ENCODE measurements at places on chromosomes 13 and 19.

- DNase-seq: no peak
These were observed 116.6 kb downstream of the CYSLTR2 start for GRCh38 chr13:48770372-48770771.

GRCh38 chr19:7944177-7944761 lies 803 bp upstream of the TIMM44 start:
- DNase-seq: peak; percentile 90

DNA sequence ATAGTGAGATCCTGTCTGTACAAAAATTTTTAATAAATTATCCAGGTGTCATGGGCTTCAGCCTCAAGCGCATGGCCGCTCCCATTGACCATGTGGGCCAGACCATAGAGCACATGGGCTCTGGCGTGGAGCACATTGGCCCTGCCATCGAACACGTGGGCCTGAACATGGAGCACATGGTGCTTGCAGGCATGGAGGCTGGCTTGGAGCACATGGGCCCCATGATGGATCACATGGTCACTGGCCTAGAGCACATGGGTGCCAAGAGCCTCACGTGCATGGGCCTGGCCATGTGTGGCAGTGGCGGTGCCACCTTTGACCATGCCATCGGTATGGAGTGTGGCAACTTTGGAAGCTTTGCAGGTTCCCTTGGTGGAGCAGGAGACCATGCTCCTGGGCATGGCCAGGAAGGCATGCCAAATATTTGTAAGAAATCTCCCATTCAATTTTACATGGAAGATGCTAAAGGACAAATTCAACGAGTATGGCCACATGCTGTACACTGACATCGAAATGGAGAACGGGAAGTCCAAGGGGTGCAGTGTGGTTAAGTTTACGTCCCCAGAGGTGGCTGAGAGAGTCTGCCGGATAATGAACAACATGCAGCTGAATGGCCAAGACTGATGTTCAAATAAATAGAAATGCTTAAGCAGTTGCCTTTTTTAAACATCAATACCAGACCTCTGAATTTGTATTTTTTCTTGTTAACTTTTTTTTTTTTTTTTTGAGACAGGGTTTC lies 21.3 kb upstream of the SLC1A5 start:
- no peak for DNase-seq

DNA sequence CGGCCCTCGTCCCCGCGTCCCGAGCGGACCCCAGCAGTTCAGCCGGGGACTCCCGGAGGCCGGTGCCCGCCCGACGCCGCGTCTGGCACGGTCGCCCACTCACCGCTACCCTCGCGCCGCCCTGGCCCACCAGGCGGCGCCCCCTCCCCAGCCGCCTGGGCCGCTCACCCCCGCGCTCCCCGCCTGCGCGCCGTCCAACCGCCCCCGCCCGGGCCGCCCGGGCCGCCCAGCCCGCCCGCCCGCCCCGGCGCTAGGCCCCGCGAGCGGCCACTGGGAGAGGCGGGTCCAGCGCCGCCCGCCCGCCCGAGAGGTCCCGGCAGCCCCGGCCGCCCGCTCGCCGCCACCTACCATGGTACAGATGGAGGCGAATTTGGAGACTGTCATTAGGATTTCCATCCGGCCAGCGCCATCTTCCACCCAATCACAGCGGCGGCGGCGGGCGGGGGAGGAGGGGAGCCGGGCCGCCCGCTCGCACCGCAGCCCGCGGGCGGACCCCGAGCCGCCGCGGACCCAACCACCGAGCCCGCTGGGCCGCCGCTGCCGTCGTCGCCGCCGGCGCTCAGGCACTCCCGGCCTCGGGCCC lies at the start of gene USP12:
Gene USP12 (minus strand): TSS at position 568 of the 583 bp plus-strand sequence. CDS start 172 bp downstream, at position 396.
- no peak for DNase-seq

DNA sequence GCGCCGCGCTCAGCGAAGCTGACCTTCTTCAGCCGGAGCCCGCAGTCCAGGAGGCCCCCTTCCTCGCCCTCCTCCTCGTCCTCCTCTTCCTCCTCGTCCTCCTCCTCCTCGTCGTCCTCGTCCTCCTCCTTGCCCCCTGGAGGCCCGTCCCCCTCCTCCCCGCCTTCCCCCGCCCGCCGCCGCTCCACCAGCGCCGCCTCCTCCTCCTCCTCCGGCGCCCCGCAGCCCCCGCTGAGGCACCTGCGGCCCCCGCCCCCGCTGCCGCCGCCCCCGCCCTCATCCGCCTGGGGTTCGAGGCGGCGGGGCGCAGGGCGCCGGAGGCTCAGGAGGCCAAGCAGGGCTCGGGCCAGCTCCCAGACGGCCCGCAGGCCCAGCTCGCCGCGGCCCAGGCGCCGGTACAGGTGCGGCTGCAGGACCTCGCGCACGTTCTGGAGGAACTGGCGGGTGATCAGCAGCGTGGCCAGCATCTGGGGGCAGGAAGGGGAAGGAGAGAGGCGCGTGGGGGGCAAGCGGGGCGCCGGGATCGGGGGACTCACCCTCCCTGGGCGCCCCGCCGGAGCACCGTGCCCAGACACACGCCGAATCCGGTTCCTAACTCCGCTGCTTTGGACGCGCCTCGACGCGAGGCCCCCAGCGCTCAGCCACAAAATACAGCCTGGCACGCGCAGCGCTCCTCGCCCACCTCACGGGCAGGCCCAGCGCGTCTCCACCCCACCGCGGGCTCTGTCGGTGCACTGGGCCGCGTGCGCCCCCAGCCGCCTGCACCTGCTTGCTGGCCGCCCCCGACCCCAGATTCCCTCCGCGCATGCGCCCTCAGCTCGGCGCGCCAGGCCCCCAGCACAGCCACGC lies 5.9 kb downstream of the ANO8 start:
- DNase-seq: peak; percentile 13

DNA sequence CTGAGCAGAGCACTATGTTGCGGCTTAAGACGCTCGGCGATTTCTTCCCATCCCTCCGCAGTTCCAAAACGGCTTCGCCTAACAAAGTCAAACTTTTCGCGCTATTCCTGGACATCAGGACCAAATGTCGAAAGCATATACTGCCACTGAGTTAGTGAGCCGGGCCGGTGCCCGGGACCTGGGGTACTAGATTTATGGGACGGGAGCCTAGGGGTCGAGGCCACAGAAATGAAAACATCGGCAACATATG lies 699 bp downstream of the RCBTB2 start:
- peak; percentile 42 for DNase-seq

DNA sequence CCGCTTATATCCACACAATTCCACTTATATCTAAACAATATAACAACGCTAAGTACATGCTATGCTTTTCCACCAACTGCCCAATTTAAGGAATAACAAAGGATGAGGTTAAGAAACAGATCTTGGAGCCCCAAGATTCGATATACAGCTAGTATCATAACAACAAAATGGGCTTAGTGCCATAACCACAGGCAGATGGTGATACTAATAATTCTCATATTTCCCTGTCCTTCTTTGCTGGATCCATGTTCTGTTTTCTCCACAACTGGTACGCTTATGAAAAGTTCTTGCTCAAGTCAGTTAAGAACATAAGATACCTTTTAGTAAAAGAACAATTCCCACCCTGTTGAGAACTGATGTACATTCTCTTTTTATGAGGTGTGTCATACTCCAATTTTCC lies 33.9 kb downstream of the CAB39L start:
- no peak for DNase-seq

DNA sequence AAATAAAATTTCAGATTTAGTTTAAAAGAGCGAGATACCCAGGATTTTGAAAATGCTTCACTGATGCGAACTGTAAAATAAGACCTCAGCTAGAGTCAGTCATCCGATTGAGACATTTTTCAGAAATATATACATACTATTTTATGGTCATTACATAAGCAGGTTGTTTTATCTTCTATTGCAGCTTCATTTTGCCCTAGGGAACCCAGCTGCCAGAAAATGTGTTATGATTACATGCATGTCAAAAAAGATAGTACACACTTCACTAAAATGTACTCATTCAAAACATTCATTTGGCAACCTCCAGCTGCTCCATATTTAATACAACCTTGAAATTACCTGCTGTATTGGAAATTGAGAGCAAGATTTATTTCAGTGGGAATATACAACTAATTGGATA lies 483.8 kb upstream of the SLITRK6 start:
- DNase-seq: no peak

GRCh38 chr13:90633849-90634248 lies 713.6 kb upstream of the MIR17HG start:
- no peak for DNase-seq

DNA sequence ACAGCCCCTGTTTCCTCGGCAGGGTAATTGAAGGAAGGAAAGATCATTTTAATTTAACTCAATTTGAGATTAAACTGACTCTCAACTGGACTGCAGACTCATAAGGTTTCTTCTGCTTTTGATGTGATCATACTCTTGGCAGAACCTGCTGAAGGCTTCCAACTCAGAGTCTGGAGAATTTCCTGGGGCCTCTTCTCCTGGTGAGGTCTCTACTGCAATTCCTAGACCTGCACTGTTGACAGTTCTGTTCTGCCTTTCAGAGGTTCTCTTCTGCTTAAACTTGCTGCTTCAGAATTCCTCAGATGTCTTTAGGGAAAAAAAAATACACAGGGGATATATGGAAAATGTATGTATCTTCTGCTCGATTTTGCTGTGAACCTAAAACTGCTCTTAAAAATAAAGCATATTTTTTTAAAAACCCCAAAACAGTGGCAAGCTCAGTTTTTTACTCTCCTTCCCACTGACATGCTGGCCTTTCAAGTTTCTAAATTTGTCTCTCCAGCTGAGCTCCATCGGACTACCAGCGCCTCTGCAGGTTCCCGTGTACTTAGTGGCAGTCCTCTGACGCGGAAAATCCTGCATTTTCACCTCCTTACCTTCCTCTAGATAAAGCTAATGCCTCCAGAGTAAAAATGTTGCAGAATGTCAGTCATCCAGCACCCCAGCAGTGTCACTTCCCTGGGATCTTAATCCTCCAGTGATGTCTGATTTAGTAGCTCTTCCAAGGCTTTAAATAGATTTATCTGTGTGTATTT lies 733.5 kb upstream of the SGCG start:
- DNase-seq: no peak

DNA sequence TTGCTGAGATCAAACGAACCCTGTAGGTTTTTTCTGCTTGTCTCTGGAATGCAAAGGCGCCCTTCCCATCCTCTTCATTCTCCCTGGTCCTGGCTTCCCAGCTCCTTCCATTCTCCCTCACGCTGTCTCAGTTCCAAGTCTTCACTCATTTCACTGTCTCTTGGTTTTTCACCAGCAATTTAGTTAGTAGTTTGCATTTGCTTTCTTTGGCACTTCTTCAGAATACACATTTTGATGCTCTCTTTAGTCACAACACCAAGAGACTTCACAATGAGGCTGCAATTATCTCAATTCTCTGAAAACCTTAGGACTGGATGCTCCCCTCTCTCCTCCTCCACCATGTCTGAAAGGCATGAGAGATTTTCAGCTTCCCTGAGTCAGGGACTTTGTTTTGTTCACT lies 470.7 kb downstream of the FGF14 start:
- DNase-seq: no peak

DNA sequence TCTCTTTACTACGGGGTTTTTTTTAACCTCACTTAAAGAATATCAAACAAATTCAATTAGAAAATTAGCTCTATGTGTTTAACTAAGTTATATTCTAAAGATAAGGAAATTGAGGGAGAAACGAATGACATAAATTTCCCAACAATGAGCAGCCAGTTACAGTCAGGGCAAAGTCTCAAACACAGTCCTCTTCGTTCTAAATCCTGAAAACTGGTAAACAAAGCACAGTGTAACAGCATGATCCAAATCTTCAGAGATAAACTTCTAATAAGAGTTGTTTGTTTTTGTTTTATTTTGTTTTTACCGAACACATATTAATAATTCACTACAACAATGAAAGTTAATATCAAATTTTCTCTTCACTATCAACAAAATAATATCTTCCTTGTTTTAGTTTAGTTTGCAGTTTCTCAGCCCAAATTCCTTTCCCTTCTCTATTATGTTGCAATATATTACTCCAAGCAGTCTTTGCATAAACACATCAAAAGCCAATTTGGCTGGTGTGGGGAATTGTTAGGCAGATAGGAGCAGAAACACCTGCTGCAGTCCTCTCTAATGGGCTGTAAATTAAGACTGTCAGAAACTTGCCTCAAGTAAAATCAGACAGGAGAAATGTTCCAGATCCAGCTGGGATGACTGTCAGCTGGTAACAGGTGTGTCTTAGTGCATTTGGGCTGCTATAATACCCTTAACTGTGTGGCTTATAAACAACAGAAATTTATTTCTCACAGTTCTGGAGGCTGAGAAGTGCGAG lies 106.5 kb upstream of the SGCG start:
- peak; percentile 77 for DNase-seq

GRCh38 chr19:54707962-54708361 lies 16.3 kb upstream of the KIR3DL3 start:
- no peak for DNase-seq

DNA sequence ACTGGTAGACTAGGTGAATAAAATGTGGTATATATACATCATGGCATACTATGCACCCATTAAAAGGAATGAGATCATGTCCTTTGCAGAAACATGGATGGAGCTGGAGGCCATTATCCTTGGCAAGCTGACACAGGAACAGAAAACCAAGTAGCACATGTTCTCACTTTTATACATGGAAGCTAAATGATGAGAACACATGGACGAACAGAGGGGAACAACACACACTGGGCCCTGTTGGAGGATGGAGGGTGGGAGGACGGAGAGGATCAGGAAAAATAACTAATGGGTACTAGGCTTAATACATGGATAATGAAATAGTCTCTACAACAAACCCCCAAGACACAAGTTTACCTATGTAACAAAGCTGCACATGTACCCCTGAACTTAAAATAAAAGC lies 780.0 kb downstream of the DACH1 start:
- DNase-seq: no peak

Data from NCI-H1105 treated with DMSO at 0.1 percent for 48 hours (cell line).